ENCODE measurements at places on chromosomes 16 and 17.

DNA sequence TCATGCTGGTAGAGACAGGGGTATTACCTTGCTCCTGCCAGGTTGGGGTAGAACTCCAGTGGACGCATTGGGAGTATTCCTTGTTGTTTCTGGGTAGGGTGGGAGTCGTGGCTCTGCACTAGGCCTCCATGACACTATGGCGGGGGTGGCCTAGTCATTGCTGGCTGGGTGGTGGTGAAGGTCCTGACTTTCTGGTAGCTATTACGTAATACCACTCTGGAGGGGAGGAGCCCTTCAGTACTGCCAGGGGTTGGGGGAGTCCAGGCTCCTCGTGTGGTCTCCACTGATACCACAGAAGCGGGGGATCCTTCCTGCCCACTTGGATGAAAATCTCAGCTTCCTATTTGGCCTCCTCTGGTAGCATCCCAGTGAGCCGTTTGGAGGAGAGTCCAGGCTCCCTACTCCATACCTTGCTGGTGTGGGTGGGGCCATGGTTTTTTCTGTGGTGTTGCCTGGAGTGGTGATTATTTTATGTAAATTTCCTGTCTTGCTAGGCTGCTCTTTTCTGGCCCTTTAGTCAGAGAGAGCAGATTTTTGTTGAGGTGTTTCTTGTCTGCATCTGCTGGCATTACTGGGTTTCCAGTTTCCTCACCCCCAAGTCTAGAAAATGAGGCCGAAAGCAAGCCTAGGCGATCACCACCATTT is 65.8 kb upstream of the GNG13 start:
- DNase-seq: no peak

- DNase-seq: no peak
These were observed 629.0 kb upstream of the CDH8 start for GRCh38 chr16:62665269-62665668.

DNA sequence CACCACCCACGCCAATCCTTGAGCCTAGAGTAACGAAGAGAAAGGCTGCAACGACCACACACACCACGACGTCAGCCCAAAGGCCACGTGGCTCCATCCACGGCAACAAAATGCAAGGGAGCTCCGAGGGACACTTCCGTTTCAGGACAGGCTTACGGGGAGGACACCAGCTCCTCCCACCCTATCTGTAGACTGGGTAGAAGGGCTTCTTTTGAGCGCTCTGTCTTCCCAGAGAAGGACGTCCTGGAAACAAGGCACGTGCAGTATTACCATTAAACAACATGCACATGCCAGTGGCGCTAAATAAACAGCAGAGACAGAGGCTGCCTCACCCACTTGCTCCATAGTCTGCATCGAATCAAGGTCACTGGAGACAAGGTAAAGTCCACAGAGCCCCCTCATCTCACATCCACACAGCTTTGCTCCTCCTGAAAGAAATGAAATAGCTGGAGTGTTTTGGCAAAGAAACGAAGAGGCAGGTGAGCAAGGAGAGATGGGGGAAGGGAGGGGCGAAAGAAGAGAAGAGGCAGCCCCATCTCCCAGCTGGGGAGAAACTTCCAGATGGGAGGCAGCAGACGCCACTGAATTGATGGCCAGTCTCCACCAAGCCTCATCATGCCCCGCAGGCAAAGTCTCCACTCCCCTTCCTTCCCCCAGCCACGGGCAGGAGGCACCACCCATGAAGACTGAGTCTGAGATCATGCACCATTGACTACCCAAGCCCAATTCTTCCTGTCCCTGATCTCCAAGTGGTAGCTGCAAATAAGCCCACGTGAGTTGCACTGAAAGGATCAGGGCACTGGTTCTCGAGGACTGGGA is 24.0 kb downstream of the ZFHX3 start:
- no peak for DNase-seq

GRCh38 chr16:70480127-70481105 is 26.0 kb downstream of the FCSK start:
- no peak for DNase-seq

- DNase-seq: no peak
These were observed 67.8 kb downstream of the TMEM100 start for GRCh38 chr17:55654821-55655220.

GRCh38 chr16:22973522-22973921 is 159.6 kb downstream of the HS3ST2 start:
- DNase-seq: no peak

DNA sequence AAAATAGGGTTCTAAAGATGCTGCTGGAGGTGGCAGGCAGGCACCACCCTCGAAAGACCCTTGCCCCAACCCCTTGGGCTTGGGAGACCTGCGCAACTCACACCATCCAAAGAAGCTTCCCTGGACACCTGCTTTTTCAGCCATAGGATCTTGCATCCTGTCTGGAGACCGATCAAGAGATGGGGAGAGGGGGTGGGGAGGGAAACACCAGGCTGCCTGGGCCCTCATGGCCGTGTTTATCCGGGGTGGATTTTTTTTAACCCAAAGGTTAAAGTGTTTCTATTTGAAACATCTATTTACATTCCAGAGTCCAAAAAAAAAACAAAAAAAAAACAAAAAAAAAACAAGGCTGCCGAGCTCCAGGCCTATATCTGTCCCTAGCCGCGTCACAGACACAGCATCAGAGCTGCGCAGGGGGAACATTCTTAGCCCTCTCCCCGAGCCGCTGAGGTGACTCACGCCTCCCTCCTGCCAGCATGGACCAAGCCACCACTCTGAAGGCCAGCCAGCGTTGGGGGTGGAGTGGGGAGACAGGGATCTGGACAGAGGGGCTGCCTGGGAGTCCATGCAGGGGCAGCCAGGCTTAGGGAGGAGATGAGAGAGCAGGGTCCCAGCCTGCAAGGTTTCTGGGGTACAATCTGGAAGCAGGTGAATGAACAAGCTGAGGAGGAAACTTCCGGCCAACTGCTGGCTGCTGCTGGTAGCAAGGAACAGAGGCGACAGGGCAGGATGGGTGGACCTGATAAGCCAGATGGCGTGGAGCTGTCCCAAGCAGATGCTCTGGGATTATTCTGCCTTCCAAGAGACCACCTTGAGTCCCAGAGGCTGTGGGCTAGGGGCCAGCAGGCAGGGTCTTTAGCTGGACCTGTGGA is 14.8 kb downstream of the HDAC5 start:
- DNase-seq: no peak

DNA sequence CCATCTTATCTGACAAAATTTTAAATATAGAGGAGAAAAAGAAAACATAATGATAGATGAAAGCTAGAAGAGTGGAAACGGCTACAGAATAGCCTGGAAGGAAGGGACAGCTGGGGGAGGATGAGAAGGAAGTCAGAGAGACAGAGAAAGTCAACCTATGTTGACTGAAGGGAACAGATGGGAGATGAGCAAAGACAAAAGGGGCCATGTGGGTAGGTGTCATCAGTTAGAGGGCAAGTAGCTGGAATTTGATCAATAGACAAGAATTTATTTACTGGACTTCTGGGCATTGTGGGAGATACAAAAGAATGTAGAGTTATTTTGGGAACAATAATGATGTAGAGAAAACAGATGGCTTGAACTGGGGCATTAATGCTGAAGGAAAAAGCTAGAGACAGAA is 194.4 kb downstream of the ANKFN1 start:
- no peak for DNase-seq

DNA sequence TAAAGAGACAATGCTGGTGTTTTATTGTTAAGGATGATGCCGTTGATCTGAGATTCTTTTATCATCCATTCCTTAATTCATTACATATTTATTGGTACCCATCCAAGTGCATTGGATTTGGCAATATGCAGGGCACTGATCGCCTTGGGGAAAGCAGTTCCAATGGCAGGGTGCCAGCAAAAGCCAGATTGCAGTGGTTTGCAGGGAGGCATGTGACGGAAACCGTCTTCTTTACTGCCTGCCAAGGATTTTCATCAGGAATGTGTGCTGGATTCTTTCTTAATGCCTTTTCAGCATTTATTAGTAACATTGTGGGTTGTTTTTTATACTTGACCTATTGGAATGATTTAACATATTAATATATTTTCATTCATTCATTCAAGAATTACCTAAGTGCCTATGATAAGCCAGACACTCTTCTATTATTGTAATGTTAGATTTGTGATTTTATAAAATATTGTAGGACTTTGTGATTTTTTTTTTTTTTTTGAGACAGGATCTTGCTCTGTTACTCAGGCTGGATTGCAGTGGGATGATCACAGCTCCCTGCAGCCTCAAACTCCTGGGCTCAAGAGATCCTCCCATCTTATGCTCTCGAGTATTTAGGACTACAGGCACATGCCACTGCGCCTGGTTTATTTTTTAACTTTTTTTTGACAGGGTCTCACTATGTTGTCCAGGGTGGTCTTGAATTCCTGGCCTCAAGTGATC is 93.4 kb upstream of the TNRC6A start:
- no peak for DNase-seq

GRCh38 chr16:8751481-8752311 is 45.7 kb downstream of the TMEM186 start:
- no peak for DNase-seq

DNA sequence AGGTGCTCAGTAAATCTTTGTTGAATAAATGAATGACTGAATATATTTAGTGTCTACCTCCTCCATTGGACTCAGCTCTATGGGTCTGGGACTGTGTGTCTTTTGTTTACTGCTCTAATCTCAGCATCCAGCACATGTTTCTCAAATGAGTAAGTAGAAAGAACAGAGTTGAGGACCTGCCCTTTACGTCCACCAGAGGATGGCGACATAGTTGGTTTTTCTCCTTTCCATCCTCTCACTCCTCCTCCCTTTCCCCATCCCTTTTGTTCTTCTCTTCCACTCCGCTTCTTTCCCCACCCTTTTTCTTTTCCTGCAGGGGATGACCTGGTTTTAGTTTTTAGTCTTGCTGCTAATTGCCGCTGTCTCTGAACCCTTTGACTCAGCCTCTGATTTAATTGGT is 12.1 kb upstream of the CHP2 start:
- DNase-seq: no peak
